Endodermal cell (in vitro differentiated cells): ENCODE measurements at places on chromosomes 7 and 10.

- no peak for DNase-seq
Observed at GRCh38 chr10:88289342-88289741, 293.8 kb downstream of the RNLS start.

GRCh38 chr10:44682507-44682906 lies 228.6 kb upstream of the TMEM72 start:
- DNase-seq, result no peak

GRCh38 chr7:22435720-22436119 lies 64.3 kb downstream of the STEAP1B start:
- DNase-seq, result no peak

DNA sequence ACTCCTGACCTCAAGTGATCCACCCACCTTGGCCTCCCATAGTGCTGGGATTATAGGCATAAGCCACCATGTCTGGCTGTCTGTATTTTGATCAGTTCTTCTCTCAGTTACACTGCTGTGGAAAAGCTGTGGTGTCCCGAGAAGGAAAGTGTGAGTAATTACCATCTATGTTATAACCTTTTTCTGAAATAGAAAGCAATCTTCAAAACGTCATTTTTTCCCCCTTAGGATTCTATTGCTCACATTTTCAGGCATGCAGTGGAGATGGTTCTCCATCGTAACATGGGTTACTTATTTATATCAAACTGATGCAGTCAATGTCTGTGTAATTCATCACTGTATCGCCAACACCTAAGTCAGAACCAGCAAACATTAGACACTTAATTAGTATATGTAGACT lies 103.5 kb upstream of the FAM3C start:
- DNase-seq, result no peak

- DNase-seq, result no peak
Observed at GRCh38 chr7:44625526-44626471, 19.4 kb downstream of the OGDH start.

DNA sequence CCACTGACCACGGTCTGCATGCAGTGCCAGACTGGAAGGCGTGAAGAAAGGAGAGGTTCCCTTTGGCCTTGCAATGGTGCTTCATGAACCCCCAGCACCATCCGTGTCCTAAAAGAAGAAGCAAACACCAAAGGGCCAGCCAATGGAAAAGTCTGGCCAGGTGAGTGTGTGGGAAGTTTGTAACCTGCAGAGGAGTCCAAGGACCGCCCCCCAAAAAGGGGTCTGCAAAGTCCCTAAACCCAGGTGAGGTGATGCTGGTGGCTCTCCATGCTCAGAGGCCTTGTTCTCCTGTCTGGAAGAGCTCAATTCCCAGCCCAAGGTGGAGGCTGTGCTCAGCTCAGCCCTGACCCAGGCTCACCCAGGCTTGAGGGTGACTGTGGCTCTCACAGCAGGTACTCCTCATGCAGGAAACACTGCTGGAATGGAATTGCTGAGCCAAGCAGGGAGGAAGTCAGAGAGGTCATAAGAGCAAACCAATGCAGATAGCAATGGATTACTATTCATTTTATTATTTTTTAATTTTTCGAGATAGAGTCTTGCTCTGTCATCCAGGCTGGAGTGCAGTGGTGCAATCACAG lies 52.4 kb upstream of the NANOS1 start:
- DNase-seq, result peak; percentile 36

DNA sequence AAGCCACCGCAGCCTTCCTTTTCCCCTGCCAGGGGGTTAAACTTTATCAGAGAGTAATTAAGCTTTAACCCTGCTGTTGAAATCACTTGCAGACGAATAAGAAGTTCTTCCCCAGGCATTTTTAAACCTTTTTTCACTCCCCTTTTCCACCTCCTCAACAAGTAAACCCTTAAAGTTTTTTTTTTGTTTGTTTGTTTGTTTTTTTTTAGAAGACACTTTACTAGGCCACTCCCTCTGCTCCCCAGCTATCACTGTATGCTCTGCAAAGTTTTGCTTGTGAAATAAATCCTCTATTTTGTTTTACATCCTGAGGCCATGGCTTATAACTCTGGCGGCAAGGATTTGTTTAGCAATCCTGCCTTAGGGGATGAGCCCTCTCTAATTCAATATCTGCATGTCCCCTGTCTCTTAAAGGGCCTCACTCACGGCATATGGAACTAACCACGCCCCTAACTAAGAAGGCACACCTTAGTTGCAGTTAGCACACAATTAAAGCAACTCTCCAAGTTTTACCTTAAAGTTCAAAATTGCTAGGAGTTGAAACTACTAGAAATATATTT lies 1354.7 kb upstream of the LRRTM3 start:
- peak; percentile 65 for DNase-seq

DNA sequence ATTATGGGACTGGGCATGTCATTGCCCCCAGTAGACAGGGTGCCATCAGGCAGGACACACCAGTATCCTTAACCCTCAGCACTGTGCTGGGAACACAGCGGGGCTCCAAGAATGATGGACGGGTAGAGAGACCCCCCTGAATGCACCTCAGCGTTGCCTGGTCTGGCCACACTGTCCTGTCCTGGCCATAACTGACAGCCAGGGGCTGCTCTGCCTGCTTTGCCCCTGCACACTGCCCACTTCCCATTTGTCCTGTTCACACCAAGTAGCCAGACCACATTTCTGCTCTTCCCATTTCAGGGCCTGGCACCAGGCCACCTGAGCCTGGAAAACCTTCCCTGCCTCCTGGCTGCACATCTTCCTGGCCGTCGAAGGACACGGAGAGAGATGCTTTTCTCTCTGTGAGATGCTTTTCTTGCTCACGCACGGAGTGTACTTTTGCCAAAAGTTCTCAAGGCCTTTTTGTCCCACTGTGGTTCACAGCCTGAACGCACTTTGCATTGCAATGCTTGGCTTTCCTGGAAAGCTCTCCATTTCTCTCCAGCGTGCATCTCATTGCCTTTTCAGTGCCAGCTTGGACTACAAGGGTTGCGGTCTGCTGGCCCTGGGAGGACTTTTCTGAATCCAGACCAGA lies 131.0 kb upstream of the EEPD1 start:
- peak; percentile 26 for DNase-seq

- DNase-seq, result no peak
Observed at GRCh38 chr7:135334830-135335543, 101.3 kb downstream of the STRA8 start.

- no peak for DNase-seq
Observed at GRCh38 chr10:103102195-103102594, 90.9 kb downstream of the NT5C2 start.

DNA sequence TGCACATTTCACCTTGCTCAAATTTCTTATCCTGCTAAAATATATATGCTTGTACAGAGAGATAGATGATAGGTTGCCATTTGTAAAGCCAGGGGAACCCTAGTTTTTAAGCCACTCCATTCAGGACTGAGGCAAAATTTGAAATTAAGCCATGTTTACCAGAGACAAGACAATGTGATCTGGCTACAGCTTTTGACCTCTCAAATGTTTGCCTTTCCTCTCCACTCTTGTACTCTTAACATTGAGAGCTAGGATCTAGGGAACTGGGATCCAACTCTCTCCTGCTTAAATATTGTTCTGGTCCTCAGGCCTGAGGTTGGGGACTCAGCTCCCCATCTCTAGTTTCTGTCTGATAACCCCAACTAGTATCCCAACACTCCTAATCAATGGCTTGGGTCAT lies 15.9 kb downstream of the HYAL4 start:
- no peak for DNase-seq

DNA sequence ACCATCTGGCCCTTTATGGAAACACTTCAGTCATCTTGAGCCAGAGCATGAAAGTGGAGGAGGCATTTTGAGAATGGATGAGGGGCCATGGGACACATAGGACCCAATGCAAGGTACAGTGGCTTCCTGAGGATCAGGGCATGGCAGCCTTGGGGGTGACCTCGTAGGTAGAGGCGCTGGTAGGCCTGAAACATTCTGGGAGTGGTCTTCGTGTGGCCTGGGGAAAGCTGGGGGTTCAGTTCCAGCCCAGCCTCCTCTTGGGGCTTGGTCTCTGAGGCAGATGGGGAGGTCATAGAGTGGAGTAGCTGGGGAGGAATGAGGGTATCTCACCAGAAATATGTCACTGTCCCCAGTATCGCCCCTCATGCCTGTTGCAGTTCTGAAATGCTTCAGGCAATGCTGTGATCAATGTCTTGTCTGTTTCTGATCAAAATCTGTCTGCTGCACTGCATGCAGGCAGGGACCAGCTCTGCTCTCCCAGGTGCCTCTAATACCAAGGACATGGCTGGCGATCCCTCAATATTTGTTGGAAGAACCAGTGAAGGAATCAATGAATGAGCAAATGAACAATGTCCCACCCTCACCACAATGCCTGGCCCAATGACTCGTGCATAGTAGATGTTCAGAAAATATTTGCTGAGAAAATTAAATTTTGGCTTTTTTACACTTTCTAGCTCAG lies 90.9 kb downstream of the CHST15 start:
- no peak for DNase-seq

- no peak for DNase-seq
Observed at GRCh38 chr7:134443396-134444070, 15.4 kb downstream of the AKR1B1 start.

GRCh38 chr7:150471886-150472285 lies 21.5 kb downstream of the GIMAP8 start:
- DNase-seq, result no peak

DNA sequence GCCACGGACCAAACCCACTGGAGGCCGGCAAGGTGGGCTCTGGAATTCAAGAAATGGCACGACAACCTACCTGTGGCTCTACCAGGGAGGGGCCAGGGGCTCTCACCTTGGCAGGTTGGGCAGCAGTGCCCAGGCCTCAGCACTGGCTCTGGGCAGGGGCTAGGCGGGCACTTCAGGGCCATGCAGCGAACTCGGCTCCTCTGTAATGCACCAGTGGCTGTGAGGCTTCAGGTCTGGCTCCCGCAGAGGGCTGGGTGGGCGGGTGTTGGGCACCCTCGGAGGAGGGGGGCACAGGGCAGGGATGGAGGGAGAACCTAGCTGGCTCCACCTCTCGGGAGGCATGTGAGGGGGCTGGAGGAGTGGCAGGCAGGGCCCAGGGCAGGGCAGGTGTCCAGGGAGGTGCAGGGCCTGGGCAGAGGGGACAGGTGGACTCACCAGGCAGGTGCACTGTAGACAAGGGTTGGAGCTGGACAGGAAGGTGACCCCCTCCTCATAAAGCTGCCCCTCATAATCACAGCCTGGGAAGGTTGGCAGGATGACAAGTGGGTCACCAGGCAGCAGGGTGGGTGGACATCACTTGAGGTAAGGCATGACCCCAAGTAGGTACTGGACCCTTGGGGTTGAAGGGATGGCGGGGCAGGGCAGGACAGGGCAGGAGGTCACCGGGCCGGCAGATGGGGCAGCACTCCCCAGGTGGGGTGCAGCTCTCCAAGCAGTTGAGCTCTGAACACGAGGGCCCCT lies 6.7 kb downstream of the KCP start:
- no peak for DNase-seq

- DNase-seq, result peak; percentile 78
Observed at GRCh38 chr7:9691286-9691685, 1257.9 kb downstream of the NXPH1 start.

GRCh38 chr10:77628906-77629730 lies 8.5 kb downstream of the KCNMA1 start:
- no peak for DNase-seq

- no peak for DNase-seq
Observed at GRCh38 chr10:132420981-132421846, 24.2 kb downstream of the PWWP2B start.

DNA sequence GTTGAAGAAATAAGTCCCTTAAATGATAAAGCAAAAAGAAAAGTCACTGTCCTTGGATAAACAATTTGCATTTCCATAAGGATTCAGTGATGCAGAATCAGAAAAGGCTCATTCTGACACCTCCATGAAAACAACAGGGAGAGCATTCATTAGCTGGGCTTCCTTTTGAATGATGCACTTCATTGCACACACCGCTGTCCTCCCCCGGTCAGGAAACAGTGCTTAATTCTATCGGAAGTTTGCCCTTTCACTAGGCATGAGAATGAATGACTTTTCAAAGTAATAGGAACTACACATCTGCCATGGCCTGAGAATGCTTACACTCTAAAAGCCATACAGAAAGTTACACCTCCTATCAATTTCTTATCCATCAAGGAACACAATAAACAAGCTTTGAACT lies 4.2 kb downstream of the PCDH15 start:
- DNase-seq, result no peak

DNA sequence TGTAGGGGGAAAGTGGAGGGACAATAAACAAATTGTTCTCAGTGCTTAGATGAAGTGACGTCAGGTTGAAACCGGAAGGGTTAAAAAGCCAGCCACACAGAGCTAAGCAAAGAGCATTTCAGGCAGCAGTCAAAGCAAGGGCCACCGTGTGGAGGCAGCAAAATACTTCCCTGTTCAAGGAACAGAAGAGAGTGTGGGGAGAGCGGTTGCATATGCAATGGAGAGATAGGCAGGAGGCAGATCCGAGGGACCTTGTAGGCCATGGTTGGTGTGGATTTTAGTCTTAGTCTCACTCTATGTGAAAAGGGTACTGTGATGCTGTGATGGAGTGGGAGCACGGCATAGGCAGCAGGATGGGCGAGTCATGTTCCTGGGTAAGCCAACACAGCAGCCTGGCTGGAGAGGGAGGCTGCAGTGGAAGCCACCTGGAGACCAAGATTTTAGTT lies 3.8 kb upstream of the STN1 start:
- DNase-seq, result peak; percentile 75

DNA sequence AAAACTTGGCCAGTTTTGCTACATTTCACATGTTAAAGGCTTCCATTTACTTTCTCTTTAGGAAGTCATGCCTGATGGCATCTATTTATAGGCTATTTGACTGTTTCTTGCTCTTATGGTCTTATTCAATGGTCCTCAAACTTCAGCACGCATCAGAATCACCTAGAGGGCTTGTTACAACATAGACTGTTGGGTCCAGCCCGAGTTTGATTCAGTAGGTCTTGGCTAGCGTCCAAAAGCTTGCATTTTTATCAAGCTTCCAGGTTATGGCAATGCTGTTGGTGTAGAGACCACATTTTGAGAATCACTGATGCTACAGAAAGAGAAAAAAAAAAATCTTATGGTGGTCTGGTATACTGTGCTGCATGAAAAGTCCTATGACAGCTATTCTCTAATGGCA lies 51.9 kb downstream of the MTPN start:
- no peak for DNase-seq

- DNase-seq, result no peak
Observed at GRCh38 chr10:121132273-121132672, 281.1 kb downstream of the WDR11 start.

DNA sequence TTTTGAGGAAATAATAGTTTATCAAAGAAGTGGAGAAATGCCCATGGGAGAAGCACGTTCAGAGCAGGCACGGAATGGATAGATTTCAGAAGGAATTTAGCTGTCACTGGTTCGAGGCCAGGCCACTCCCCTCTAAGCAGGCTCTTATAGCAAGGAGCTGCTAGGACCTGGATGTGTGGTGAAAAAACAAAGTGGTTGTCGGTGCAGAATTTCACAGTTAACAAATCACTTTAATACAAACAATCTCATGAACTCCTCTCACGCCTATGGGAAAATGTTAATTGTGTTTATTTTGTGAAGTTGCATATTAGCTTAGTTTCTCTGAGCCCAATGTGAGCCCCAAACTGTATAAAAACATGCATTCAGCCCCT lies 176.3 kb downstream of the PKD1L1 start:
- no peak for DNase-seq

- DNase-seq, result no peak
Observed at GRCh38 chr10:69087590-69088470, at the start of gene SRGN. Gene SRGN, plus strand, starts transcription at chr10:69088103. Its CDS starts 55 bp downstream, at chr10:69088158.
